ENCODE measurements at places on chromosomes 13 and 19.
A peak's percentile ranks its signal among the peaks of the same experiment; 100 is the strongest.

- DNase-seq, result no peak
These were observed 49.9 kb downstream of the N4BP2L1 start for GRCh38 chr13:32378012-32378411.

DNA sequence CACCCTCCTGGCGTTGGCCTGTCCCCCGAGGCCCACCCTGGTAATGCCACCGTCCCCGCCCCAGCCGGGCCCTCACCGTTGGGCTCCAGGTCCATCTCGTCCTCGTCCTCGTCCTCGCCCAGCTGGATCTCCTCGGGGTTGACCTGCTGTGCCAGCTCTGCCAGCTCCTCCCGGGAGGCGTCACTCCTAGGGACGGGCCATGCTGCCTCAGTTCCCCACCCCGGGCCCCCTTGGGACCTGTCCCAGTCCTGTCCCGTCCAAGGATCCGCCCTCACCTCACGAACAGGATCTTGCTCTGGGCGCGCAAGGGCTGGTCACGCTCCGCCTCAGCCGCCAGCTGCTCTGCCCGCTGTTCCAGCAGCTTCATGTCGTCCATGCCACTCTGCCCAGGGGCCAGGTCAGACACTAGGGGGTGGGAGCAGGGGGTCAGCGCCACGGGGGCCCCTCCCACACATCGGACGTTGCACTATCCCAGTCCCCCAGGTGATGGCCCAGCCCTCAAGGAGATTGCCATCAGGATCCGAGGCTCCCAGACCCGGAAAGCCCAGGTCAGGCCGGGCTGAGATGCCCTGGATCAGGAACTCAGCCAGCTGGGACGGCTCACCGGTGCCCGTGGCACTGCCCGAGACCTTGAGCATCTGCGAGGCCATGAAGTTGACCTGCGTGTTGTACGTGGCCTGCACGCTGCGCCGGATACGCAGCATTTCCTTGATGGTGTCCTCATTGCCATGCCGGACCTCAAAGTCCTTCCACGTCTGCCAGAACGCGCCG lies 9.5 kb downstream of the XAB2 start:
- no peak for DNase-seq

DNA sequence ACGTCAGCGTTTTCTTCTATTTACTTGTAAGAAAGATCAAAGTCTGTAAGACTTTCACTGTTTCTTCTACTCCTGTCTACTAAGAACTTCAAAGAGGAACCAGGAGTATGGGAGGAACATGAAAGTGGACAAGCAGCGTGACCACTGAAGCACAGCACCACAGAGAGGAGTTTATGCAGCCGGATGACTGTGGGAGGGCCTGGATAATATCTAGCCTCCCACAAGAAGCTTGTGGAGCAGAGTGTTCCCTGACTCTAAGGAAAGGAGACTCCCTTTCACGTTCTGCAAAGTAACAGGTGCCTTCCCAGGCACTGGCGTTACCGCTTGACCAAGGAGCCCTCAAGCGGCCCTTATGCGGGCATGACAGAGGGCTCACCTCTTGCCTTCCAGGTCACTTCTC lies 83.6 kb upstream of the PDCD5 start:
- DNase-seq, result no peak

DNA sequence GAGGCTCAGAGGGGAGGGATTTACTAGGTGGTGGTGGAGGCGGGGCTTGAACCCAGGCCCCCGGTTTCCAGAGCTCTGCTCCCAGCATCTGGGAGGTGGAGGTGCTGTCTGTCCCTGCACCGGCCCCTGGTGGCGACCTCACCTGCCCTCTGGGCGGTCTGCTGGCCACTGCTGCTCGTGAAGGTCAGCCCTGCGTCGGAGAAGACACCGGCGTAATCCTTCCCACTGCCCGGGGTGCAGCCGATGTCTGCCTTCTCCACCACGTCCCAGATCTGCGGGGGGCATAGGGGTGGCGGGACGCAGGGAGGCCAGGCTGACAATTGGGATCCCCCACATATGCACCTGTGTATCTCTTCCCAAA lies 12.8 kb downstream of the C3 start:
- no peak for DNase-seq

- no peak for DNase-seq
These were observed 1.9 kb downstream of the BBC3 start for GRCh38 chr19:47228937-47229675.

DNA sequence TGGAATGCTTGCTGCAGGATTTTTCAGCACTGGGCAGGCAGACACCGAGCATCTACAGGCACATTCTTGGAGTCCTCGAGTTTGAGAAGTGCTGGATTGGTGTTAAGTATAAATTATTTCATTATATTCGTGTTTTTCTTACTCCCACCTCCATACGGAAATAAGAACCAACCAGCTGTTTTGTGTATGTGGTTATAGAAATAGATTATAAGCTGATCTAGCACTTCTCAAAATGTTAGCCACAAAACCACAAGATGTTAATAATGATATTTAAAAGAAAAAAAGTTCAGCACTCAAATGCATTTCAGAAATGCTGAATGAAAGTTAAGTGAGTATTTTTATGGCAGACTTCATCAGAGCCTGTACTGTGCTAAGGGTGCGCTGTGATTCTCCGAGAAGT lies 24.0 kb upstream of the TEX29 start:
- no peak for DNase-seq

GRCh38 chr19:4660993-4661392 lies 9.1 kb downstream of the MYDGF start:
- DNase-seq, result no peak

DNA sequence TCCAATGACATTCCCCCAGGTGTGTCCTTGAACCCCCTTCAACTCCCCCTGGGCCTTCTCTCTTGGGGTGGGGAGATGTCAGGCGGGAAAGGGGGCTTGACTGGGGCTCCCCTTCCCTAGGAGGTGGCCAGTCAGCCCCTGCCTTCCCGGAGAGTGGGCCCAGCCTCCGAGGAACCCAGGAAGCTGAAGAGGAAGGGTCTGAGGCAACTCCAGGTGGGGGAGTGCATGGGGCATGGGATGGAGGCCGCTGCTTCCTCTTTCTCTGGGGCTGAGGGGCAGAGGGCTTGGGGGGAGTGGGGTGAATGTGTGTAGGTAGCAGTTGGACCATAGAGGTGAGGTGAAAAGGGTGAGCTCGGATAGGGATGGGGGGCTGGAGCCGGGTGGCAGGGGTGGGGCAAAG lies 2.7 kb upstream of the INAFM1 start:
- DNase-seq, result no peak

GRCh38 chr13:103884101-103884723 lies 818.0 kb upstream of the SLC10A2 start:
- DNase-seq, result no peak

DNA sequence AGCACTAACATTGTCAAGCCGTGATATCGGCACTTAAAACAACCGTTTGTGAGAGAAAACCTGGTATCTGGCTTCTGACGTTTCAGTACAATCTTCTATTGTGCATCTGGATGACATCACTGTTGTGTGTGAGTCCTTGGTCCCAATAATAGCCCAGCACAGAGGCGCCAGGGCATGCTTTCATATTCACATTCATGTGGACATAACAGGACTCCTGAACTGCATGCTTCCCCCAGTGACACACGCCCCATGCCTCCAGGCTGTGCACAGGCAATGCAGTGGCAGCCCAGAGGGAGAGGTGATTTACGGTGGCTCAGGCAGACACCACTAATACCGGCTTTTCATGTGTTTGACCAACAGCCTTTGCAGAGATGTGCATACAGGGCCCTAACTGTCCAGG lies 58.1 kb downstream of the MRPL57 start:
- DNase-seq, result no peak

- DNase-seq, result no peak
These were observed 5.6 kb downstream of the TLE6 start for GRCh38 chr19:2982983-2983350.

GRCh38 chr19:48333467-48334384 lies 8.4 kb downstream of the EMP3 start:
- peak; percentile 95 for DNase-seq

GRCh38 chr13:106129273-106129672 lies 406.2 kb downstream of the EFNB2 start:
- DNase-seq, result no peak

GRCh38 chr13:32277839-32278238 lies 37.3 kb downstream of the ZAR1L start:
- no peak for DNase-seq

DNA sequence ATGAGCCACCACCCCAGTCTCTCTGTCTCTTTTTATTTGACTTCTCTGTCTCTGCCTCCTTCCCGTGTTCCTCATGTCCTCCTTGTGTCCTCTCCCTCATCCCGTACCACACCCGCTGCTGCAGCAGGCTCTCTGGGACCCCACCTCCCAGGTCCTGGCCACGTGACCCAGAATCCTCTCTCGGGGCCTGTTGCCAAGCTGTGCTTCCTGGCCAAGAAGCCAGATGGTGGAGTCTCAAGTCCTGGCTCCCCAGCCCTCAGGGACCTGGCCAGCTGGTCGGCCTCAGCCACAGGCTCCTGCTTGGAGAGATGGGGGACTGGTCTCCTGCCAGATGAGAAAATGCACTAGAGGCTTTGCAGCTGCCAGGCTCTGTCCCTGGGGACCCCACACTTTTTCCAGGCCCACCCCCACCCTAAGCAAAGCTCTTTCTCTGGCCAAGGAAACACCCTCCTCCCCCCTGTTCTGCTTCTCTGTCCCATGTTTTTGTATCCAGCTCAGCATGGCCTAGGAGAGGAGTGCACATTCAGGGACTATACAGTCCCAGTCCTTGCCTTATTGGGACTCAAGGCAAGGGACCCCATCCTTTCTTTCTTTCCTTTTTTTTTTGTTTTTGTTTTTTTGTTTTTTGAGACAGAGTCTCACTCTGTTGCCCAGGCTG lies 34.3 kb upstream of the SHKBP1 start:
- DNase-seq, result no peak

DNA sequence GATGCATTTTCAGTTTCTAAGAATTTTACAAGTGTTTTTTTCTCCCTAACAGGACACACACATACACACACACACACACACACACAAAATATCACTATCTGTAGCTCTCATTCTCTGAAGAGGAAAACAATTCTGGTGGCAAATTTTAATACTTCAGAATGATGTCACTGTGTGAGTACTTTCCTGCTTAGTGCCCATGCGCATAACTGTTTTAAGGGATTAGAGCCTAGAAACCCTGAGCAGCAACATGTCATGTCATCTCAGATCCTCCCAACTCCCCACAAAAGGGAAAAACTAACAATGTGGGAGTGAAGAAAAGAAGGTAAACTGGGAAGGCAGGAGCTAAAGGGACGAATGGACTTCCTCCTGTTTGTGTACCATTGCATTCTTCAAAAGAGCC lies 401.2 kb downstream of the SPRY2 start:
- no peak for DNase-seq

DNA sequence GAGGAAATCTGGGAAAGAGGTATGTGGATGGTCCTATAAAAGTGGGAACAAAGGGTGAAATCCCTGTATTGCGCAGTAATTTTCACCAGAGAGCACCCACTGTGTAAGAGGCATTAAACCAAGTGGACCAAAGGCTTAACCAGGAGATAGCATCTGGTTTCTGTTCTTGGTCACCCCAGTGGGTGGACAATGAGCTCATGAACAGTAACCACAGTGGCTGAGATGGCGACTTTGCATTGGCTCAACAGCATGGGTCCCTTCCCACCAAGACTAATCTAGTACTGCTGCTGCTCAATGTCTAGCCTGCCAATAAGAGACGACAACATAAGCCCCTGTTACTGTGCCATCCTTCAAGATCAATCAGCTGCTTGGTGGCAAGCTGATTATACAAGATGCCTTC lies 36.6 kb downstream of the CCDC169 start:
- DNase-seq, result no peak

- no peak for DNase-seq
These were observed 1733.7 kb upstream of the PCDH20 start for GRCh38 chr13:63149375-63149774.

DNA sequence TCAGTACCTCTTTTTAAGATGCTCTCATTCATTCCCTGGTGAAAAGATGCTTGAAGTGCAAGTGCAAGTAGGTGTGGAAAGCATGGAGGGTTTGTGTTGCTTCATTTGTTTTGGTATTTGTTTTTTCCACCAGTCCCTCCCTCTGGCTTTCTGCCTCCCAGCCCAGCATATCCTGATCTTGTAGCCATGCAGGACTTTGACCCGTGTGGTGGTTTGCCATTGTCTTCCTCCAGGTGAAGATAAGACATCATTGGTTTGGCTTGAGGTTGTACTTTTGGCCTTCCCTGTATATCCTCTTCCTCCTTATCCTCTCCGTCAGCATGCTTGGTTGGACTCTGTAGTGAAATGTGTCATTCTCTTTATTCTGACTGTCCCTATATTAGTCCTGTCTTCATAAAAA lies 9.1 kb downstream of the SPINT2 start:
- no peak for DNase-seq

DNA sequence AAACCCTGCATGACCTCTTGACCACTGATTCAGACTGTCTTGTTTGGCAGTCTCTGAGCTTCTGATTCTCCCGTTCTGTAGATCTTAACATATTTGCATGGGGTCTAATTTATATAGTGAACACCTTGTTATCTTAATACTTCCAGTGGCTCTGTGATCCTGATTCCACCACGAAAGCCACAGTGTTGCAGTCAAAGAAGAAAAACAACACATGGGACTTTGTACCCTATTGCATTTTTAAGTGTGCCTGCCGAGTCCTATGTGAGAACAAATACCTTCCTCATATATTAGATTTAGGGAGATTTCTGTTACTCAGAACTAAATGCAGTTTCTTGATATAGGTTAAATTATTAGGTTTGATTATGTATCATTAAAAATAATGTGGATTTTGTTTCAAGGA lies 12.3 kb upstream of the ZNF556 start:
- no peak for DNase-seq

- DNase-seq, result no peak
These were observed 788.9 kb downstream of the UQCRFS1 start for GRCh38 chr19:28424077-28424476.

GRCh38 chr13:31843044-31843443 lies 103.7 kb downstream of the RXFP2 start:
- DNase-seq, result no peak

Data from NCI-H1930 (cell line).